ENCODE measurements at places on chromosomes 2 and 18.

- no peak for DNase-seq
These were observed 1.6 kb upstream of the ZNF385B start for GRCh38 chr2:179862898-179863458.

- DNase-seq: no peak
These were observed 103.0 kb downstream of the APOB start for GRCh38 chr2:20940856-20941255.

DNA sequence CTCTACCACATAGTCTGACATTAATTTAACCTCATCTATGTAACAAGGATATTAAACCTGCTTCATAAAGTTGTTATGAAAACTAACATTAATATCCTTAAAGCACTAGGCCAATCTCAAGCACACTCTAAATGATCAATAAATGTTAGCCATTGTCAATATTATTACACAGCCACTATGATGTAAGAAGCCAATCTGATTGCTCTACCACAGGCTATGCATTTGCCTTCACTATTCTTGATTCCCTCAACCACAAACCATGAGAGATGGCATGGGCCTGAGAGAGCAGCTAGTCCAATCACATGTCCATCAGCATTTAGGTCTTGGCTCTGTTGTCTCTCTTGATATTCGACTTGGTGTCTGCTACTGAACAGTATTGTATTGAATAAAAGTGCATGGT is 4.2 kb downstream of the SLC25A12 start:
- DNase-seq: no peak

- DNase-seq: no peak
These were observed 87.1 kb upstream of the ZNF397 start for GRCh38 chr18:35153609-35154272.

DNA sequence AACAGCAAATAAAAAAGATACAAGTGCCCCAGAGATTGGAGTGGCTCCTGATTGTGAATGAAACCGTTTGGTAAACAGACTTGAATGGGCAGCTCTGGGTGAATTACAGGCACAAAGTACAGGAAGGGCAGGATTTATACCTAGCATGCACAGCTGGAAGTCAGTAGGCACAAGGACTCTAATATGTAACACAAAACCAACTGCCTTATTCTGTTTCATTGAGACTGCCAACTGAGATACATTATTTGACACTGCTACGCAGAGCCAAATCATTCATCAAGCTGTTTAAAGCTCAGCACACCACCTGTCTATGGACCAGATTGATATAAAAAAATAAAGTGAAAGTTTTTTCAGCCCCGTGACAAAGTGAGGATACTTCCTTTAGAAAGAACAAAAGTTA is 541.2 kb downstream of the NUP35 start:
- no peak for DNase-seq

DNA sequence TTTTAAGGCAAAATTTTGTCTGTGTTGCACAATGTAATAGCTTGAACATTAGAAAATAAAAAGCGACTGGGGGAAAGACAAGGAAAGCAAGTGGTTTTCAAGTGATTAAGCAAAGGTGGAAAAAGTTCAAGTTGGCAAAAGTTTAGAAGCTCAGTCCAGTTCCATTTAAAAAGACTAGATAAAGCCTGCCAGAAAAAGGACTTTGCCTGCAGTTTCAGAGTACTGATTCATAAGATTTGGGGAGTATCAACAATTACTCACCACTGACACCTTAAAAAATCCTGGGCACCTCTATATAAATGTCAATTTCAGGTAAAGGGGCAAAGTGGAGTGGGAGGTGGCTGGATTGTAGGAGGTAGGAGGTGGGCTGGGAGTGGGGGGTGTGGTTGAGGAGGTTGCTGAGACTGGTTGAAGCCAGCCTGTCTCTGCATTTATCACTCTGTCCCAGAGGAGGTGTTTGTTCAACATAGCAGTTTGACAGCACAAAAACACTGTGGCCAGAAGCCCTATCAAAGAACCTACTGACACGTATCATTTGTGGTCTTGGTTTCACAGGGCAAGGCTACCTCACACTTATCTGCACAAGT is 14.6 kb downstream of the ZEB2 start:
- no peak for DNase-seq

DNA sequence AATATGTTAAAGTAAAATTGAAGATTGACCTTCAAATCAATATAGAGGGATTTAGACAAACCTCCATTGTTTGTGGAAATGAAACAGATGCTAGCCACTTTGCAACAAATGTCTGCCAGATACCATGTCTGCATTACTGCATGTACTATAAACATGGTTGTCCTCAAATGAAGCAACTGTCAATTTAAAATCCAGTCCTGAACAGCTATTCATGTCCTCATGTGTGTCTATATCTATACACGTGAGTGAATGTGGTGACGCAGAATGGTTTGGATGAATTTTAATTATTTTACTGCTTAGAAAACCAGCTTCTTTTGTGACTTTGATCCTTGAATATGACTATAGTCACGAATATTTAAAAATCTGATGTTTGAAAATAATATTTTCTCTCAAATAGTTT is 71.5 kb downstream of the NYAP2 start:
- DNase-seq: no peak

- DNase-seq: no peak
These were observed 26.2 kb downstream of the CFAP53 start for GRCh38 chr18:50240080-50240563.

- DNase-seq: no peak
These were observed 143.8 kb downstream of the SH3BP4 start for GRCh38 chr2:235095569-235095968.

DNA sequence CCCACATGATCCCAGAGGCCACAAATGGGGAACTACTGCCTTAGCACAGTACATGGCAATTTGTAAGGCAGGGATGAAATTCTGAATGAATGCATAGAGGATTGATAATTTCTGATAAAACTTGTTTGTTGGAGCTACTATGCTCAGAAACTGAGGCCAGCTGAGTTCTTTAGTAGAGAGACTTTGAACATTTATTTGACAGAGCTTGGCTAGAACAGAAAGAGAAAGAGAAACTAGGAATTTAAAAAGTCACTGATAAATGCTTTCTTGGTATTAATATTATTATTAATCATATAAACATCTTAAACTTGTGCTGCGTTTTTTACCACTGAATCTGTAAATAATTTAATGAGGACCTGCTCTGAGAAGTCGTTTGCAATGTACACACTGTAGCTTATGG is 923.7 kb upstream of the CNTNAP5 start:
- DNase-seq: no peak

DNA sequence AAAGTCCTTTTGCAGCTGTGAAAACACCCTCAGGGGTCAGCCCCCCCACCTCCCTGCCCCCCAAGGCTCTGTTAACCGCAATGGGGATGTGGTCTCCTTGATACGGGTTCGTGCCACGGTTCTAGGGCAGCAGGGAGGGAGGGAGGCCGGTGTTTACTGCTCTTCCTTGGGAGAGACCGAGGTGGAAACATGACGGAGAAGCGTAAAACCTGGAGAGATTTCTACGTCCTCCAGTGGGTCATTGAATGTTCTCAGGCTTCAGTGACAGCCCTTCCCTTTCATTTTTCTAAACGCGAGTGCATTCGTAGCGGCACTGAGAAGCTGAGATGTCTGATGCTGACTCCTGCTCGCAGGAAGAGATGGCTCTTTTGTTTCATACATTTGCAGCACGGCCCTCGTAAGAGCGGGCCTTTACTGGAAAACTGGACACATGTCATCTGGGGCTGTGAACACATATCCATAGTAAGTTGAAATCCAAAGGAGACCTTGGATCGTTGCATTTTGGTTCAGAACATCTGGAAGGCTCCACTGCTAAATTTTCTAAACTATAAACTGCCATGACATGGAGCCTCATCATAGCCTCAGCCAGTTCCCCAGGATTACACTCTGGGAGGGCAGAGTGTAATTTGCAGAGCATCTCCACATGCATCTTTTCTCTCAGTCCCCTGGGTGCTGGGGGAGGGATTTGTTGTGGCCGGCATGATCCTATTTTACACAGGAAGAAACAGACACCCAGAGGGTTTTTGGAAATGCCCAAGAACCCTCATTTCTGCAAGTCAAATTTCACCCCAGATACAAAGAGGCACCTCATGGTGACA is 40.6 kb upstream of the HDAC4 start:
- DNase-seq: no peak

DNA sequence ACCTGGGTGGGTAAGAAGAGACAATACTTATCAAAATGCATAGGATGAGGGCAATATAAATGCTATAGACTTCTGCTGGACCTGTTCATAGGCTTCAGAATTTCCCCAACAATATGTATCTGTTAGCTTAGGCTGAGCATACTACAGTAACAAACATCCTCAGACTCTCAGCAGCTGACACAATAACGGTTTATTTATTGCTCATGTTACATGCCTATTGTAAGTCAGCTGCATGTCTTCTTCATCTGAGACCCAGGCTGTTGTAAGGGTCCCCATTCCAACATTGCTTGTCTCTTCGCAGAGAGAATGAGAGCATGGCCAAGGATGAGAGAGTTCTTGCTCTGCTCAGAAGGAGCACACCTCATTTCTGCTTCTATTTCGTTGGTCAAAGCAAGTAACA is 150.7 kb downstream of the TMEM200C start:
- DNase-seq: no peak

DNA sequence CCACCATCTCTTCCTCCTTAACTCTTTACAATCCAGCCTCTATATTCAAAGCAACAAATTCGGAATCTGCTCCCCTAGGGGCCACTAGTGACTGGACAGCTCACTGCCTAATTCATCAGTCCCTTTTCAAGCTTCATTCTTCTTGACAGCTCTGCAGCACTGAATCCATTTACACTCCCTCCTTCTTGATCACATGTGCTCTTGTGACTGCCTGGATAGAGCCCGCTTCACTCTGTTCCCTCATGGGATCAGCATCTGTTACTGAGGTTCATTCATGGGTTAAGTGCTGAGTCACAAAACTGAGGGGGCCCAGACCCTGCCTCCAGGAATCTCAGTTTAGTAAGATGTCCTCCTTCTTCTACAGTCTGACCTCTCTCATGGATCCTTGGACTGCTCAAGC is 81.5 kb downstream of the CYRIA start:
- DNase-seq: no peak

DNA sequence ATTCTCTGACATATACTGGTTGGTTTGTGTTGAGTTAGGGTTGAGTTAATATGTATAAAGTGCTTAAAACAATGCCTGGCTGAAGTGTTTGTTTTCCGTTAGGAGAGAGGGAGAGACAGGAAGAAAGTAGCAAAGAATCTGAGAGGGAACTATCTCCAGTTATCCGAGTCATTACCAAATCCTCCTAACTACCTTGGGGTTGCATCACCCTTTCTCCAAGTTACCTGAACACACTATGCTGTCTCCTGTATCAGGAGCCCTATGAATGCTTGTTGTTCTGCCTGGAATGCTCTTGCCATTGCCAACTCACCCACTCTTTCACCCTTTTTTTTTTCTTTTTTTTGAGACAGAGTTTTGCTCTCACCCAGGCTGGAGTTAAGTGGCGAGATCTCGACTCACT is 47.9 kb upstream of the ITGAV start:
- no peak for DNase-seq

GRCh38 chr2:66134138-66134701 is 300.7 kb upstream of the MEIS1 start:
- DNase-seq: no peak

DNA sequence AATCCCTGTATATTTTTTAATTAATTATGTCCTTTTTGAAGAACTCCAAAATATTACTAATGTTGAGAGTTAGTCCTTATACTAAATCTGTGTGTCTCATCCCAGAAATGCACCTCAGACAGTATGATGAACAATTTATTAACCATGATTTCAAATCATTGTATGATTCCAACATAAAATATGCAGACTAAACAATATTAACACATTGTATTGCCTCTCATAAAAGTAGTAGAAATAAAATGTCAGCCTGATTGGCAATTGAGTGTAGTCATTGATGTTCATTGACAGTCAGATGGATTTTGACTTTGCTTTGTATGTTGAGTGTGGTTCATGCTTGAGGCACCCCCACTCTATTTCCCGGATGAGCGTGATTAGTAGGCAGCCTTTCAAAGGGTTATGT is 57.5 kb downstream of the KCTD18 start:
- DNase-seq: no peak

GRCh38 chr18:75739682-75740081 is 312.2 kb upstream of the SMIM21 start:
- no peak for DNase-seq

- no peak for DNase-seq
These were observed 217.6 kb downstream of the HDAC4 start for GRCh38 chr2:239182981-239183791.

DNA sequence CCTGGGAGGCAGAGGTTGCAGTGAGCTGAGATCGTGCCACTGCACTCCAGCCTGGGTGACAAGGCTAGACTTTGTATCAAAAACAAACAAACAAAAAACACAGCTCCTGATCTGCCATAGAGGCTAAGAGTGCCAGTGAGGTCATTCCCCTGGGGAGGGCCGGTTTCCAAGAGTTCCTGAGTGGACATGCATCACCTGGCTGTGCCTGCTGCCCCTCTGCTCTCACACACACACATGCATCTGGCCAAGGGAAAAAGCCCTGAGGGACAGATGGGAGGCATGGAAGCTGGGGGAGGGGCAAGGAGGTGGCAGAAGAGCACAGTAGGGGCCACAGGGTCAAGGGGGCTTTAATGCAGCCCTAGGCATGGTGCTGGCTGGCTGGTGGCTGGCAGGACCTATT is 60.4 kb downstream of the ZBTB7C start:
- no peak for DNase-seq

DNA sequence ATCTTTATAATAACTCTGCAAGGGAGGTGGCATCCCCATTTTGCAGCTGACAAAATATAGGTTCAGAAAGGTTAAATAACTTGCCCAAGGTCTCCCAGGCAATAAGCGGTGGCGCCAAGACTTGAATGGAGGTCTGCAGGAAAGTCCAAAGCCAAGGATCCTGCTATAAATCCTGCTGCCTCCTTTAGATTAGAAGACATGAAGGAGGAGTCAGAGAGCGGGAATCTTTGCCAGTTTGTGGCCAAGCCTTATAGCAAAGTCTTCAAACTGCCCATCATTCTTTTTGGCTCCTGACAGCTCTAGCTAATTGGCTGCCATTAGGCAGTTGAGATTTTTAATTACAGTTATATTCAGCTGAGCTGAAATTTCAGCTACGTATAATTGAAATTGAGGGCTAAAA is 114.3 kb downstream of the C1D start:
- no peak for DNase-seq

GRCh38 chr2:10835052-10835970 is 22.7 kb upstream of the PDIA6 start:
- DNase-seq: peak; percentile 62

GRCh38 chr2:128494640-128495321 is 176.1 kb upstream of the HS6ST1 start:
- peak; percentile 14 for DNase-seq

- DNase-seq: no peak
These were observed 13.8 kb downstream of the NBAS start for GRCh38 chr2:15547115-15547876.

DNA sequence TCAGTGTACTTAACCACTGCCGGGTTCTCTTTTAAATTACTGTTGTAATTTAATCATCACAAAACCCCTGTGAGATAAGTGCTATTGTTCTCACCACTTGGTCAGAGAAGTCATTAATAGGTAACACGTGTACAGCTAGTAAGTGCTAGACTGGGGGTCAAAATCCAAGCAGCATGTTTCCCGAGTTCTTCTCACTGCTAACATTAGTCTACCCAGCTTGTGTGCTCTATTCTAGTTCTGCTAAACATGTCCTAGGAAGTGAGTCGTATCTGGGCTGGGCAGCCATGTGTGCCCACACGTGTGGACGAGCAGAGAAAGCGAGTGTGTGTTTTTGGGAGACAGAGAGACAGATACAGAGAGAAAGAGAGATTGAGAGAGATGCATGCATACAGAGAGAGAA is 94.1 kb downstream of the BIN1 start:
- no peak for DNase-seq

Data from Peyer's patch (tissue), 4 donors.